ENCODE measurements at places on chromosomes 2 and 18. TPM values are rescaled to one million over a fixed set of nuclear protein-coding genes. Genes with fewer than 3 reads are reported as not detected.

ERFE gene
- not detected for total RNA-seq

GRCh38 chr18:67916097-67916496, 399.6 kb upstream of the DSEL start:
- no peak for DNase-seq

DNA sequence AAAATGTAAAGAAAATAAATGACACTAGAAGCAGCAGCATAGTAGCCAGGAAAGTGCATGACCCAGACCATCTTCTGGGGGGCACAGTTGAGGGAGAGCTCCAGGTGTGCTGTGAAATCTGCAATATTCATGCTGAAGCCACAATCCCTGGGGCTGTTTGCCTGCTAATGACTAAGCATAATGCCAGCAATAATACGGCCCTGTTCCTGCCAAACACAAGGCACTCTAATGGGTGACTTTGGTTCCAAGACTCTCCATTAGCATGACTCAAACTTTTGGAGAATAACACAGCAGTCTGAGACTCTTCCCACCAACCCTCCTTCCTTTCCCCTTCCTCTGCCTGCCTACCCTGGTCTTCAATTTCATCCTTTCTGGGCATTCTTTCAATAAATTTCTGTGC, 77.9 kb upstream of the DOCK10 start:
- no peak for DNase-seq

- no peak for DNase-seq
These were observed 17.9 kb downstream of the ANTXR1 start for GRCh38 chr2:69030800-69031428.

DNA sequence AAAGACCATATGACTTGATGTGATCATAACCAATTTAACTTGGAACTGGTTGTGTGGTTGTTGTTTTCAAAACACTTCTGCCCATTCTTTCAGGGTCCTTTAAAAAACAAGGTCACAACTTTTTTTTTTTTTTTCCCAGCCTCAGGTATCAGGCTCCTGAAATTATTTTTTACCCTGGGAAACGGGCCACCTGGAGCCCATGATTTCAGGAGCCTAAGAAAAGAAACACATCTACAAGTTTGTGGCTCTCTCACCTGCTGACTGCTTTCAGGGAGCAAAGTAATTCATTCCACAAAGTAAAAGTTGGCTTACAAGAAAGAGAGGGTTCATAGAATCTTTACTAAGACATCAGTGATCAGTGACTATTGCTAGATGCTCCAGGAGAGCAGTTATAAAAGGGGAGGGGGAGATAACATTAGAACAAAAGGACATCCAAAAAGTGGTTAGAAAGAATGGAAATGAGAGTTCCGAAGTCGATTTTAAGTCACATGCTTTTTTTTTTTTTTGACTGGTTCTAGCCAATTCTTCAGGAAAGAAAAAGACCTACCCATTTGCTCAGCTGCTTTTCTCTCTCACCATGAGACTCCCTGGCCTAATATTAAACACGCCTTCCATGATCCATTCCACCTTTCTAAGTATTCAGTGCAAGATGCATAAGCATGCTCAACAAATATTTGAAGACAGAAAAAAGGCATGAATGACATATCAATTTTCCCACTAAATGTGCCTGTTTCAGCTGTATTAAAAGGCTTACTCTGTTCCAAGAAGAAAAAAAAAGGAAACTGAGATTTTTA, 267.3 kb downstream of the LRATD1 start:
- DNase-seq, result no peak

DNA sequence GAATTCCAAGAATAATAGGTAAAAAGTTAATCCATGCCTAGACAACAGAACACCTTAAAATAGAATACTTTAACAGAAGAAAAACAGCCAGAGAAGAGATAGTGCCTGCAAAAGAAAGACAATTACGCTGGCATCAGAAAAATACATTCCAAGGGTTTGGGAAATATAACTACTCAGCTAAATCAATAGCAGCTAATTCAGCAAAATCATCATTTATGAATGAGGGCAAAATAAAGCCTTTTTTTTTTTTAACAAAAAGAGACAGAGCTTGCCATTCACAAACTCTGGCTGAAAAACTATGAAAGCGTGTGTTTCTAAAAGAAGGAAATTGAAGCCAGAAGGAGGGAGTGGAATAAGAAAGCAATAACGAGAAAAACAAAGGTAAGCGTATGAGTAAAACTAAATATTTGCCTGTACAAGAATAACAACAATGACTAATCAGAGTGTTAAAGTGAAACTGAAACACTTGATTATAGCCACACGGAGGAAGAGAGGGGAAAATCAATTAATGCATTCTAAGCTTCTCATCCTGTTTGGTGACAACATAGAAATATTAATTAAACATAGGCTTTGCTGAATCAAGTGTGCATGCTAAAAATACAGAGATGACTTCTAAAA, 90.2 kb downstream of the EHD3 start:
- DNase-seq, result no peak

VWA3B gene
- total RNA-seq, result not detected

GPBAR1 gene
- not detected for total RNA-seq

DNA sequence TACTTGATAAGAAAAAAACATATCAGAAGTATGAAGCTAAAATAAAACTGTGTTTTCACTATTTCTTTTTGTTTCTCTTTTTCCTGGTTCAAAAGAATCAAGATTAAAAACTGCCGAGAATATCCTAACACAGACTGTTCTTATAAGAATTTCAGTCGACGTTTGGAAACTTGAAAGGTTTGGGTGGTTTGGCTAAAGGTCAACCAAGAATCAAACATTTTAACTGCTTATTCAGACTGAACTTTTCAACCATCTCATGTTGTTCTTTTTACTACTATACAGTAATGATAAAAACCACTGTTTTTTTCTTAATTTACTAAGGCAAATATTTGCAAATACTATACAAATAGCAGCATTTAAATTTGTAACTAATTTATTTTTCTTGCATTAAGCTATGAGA, 308.5 kb upstream of the TFPI start:
- no peak for DNase-seq

NYAP2 gene
- total RNA-seq, result 0.14 TPM

Data from prostate gland (tissue), 2 donors.